ENCODE measurements at places on chromosomes 11 and 22.

DNA sequence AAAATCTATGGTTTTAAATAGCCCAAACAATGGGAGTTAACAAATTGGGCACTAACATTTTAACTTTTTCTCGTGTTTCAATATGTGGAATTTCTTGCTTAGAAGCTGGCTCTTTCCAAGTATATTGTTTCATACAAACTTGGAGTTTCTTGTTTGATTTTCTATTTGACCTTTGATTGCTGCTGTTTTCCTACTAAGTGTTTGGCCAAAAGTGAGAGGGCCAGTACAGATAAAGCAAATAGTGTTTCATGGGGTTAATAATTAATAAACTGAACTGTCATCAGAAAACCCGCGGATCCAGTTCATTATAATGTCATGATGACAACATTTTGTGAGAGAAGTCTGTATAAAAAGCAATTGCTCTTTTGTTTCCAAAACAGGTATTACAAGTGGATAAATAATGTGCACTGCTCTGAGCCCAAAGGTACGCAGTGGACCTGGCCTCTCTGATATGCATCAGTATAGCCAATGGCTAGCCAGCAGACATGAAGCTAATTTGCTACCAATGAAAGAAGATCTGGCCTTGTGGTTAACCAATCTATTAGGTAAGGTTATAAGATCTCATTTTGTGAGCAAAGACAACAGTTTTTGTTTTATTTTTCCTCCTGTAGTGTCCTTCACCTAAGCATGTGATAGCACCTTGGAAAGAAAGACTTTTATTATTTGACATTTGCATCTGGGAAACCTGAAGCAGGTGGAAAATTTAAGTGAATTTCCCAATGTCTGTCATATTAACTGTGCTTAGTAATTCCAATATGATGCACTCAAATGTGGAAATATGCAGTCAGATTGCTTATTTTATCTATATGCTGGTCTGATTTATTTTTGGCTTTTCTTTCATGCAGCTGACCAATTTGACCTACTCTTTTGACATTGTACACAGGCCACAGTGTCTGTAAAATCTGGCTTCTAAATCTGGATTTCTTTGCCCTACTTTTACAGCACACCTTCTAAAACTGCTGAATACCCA lies 8.3 kb downstream of the GAS2 start:
- DNase-seq, result no peak

GRCh38 chr11:118211006-118211405 lies 13.8 kb downstream of the JAML start:
- DNase-seq, result no peak

- DNase-seq, result no peak
Observed at GRCh38 chr11:3202305-3202704, 16.3 kb downstream of the MRGPRG start.

DNA sequence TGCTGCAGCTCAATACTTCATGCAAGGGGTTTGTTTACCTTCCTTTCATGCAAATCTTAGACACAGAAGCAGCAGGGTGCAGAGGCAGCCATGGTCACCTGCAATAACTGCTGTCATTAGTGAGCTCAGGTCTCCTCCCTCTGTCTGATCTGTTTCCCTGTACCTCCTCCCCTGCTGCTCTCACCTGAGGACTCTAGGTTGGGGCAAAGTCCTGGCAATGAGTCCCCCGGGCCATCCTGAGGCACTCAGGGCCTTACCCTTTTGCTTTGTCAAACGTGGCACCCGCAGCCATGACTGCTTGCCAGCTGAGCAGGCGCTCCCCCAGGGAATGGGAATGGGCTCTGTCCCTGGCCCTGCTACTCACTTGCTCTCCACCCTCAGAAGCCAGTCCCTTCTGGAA lies 3.9 kb downstream of the LRRC10B start:
- DNase-seq, result peak; percentile 67

DNA sequence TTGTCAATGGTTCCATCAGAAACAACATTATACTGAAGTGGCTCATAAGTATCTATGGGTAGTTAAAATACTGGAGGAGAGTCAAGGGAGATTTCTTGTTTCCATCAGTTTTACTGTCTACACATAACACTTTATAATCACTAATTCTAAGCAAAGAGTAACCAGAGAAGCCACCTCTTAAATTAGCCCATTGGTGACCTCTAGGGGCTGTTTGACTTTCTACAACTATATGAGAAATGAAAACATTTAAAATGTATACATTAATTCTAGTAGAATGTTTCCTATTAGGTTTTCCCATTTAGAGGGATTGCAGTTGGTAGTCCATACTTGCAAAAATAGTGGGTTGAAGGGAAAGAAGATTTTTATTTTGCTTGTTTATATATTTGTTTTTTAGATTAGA lies 504.3 kb downstream of the FAM181B start:
- no peak for DNase-seq

GRCh38 chr11:130478881-130479280 lies 30.4 kb downstream of the ADAMTS15 start:
- DNase-seq, result no peak

GRCh38 chr11:78391424-78391823 lies 26.2 kb downstream of the GAB2 start:
- no peak for DNase-seq

- no peak for DNase-seq
Observed at GRCh38 chr22:48586799-48587185, 1240.9 kb downstream of the BRD1 start.

All from NCI-H2081 (cell line).